T47D (cell line): ENCODE measurements at places on chromosomes 13 and 19.

DNA sequence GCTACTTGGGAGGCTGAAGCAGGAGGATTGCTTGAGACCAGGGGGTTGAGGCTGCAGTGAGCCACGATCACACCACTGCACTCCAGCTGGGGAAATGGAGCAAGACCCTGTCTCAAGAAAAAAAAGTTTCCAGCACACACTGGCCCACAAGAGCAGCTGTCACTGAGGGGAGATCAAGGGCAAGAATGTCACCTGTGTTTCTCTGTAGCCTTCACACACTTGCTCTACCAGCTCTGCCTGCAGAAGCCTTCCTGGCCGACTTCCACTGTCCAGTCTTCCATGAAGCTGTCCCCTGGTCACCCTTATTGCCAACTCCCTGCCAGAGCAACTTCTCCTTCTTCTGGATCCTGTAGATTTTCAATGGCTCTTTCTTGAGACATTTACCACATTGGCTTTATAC, 158.0 kb downstream of the KCTD15 start:
- no peak for DNase-seq

- DNase-seq, result no peak
These were observed 254.8 kb downstream of the FGF9 start for GRCh38 chr13:21925720-21926119.

GRCh38 chr13:94389604-94390351, 89.7 kb downstream of the DCT start:
- DNase-seq, result no peak

- no peak for DNase-seq
These were observed 726.4 kb upstream of the GPC6 start for GRCh38 chr13:92500192-92500591.

DNA sequence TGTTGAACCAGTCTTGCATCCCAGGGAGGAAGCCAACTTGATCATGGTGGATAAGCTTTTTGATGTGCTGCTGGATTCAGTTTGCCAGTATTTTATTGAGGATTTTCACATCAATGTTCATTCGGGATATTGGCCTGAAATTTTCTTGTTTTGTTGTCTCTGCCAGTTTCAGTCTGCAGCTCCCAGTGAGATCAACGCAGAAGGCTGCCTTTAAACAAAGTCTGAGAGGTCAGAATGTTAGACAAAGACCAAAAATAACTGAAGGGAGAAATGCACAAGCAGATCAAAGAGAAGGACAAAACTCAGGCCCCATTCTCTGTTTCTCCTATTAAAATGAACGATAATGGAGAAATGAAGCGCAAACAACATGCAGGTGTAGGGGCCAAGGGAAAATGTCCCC, 170.4 kb downstream of the NHLRC3 start:
- DNase-seq, result no peak

GRCh38 chr19:30718707-30719106, 346.5 kb downstream of the ZNF536 start:
- DNase-seq, result no peak

GRCh38 chr19:1205114-1206099, at the start of gene STK11:
STK11 (plus strand) TSS chr19:1205778; CDS start chr19:1206914, 1,136 bp downstream.
- DNase-seq, result peak; percentile 99

- no peak for DNase-seq
These were observed 43.2 kb upstream of the TPM4 start for GRCh38 chr19:16033136-16033530.

DNA sequence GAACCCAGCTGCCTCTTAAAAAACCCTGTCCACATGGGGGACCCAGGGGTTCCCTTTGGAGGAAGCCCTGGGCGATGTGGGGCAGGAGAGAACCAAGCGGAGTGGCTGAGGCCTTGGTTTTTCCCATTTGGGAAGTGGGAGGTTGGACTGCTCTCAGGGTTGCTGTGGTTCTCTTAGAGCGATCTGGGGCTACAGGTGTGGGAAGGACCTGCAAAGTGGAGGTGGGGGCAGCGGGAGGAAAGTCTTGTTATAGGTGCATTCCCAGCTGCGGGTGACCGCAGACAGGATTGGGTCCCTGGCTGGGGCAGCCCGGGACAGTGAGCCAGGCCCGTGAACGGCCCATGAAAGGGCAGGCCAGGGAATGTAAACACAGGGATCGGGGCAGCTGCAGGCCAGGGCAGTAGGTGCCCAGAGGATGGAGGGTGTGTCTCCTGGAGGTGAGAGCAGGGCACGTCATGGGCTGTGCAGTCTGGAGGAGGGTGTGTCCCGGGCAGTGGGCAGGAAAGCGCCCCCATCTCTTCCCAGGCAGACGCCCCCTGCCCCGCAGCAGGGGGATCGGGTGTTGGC, 814 bp downstream of the SLC25A23 start:
- DNase-seq, result no peak

GRCh38 chr19:295687-296370, 4.6 kb upstream of the PLPP2 start:
- no peak for DNase-seq

- no peak for DNase-seq
These were observed 222.6 kb upstream of the MAB21L1 start for GRCh38 chr13:35698911-35699576.

DNA sequence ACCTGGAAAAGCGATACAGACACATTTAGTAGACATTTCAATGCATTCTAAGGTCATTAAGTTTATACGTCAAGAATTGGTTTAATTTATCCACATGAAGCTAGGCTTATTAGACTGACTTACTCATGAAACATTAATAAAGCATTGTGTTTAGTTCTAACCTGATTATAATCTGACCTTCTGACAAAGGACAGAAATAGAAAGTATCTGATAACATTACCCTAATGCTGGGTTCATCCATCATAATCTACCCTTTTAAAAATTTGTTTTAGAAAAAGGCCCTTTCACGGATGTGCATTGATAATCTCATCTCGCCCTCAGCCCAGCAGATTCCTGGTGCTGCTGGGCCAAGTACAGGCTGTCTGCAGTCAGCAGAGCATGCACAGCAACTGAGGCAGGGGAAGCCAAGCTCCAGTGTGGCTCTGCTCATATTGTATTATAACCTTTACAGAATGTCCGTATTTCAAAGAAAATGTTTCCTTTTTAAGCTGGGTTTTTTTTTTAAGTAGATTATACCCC, 142.1 kb upstream of the MAB21L1 start:
- DNase-seq, result no peak

- no peak for DNase-seq
These were observed 19.3 kb downstream of the PEG3 start for GRCh38 chr19:56821209-56821608.

- DNase-seq, result no peak
These were observed 107.5 kb downstream of the MYCBP2 start for GRCh38 chr13:77219401-77219800.

DNA sequence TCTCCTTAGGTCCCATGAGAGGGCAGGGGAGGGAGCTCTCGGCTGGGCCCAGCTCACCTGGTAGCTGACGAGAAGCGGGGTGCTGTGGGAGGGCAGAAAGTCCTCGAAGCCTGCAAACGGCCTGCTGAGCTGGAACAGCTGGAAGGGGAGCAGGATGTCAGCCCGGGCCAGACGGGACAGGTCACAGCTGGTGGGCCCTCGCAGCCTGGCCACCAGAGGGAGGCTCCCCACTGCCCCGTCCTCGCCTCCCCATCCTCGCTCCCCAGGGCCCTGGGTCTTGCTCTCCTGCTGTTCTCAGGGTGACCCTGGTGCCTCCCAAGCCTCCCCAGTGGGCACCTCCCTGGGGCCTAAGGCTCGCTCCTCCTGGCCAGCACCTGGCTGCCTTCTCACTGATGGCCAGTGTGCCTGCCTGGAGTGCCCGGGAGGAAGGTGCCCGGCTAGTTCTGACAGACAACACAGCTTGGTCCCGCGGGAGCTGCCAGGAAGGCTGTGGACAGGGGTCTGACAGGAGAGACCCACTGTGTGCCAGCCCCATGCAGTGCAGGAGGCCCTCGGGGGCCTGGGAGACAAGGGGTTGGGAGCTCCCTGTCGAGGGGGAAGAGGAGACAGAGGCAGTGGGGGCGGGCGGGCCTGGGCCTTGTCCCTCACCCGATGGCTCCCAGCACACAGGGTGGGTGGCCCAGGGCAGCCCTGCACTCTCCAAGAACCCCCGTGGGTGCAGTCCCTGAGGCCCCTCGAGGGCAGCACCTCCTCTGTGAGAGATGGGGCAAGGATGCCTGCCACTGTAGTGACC, 20.3 kb downstream of the GPX4 start:
- DNase-seq, result no peak

DNA sequence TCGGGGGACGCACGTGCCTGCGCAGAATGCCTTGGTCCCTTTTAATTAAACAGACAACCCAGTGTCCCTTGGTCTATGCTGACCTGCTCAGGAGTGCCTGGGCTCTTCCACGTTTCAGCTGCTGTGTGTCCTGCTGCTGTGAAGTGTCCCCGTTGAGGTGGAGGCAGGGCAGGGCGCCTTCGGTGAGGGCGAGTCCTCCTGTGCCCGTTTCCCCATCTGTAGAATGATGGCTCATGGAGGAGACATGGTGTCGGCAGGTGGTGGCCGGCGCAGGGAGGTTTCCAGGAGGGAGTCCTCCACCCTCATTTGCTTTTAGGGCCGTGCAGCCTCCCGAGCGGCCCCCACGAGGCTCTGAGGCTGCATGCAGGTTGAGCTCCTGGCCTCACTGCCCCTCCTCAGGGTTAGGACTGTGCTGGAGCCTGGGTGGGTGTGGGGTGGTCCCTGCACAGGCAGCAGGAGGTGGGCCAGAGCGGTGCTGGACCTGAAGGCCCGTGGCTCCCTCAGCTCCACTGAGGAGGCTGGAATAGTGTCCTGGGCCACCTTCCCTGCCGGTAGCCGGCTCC, 8.8 kb downstream of the STK11 start:
- no peak for DNase-seq

GRCh38 chr13:104779311-104779993, 1713.2 kb upstream of the SLC10A2 start:
- no peak for DNase-seq

DNA sequence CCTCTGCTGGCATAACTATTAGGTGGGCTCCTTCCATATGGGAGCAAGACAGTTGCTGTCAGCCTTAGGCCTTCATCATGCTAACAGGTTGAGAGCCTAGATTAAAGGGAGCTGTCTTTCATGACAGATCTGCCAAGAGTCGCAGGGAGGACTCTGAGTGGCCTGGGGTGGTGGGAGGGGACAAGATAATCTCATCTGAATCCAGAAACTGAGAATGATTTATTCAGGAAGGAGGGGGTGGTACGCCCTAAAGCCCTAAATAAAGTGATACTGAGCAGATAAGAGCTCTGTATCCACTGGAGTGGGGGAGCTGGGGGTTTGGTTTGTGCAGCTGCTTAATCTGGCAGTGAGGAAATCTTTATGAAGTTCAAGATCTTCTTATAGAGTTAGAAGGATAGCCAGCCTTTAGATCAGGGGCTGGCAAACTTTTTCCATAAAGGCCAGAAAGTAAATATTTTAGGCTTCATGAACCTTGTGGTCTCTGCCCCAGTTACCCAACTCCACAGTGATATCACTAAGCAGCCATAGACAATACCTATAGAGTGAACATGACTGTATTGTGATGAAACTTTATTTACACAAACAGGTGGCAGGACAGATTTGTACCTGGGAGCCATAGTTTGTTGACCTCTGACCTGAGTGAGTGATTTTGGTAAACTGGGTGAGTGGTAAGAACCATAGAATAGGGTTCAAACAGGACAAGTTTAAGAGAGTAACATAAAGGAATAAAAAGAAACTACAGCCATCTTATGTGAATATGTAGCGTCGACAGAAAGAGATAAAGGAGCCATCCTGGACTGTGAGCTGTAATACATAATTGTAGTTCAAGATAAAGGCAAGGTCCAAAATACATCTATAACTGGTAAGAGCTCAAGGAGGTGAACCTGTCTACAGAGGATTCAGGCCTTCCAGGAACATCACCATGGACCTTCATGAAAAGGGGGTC, 9.8 kb upstream of the STK24 start:
- no peak for DNase-seq

DNA sequence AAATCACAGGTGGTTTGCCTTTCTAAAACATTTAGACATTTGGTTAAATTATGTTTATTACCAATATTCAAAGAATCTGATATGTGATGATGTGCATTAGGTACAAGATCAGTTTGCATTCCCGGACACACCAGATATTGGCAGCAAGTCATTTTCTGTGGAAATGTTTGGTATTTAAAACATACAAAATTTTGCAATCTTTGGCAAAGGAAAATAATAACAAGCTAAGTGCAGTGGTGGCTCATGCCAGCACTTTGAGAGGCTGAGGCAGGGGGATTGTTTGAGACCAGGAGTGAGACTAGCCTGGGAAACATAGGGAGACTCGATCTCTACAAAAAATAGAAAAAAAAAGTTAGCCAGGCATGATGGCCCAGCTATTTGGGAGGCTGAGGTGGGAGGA, 29.1 kb upstream of the TSC22D1 start:
- no peak for DNase-seq

DNA sequence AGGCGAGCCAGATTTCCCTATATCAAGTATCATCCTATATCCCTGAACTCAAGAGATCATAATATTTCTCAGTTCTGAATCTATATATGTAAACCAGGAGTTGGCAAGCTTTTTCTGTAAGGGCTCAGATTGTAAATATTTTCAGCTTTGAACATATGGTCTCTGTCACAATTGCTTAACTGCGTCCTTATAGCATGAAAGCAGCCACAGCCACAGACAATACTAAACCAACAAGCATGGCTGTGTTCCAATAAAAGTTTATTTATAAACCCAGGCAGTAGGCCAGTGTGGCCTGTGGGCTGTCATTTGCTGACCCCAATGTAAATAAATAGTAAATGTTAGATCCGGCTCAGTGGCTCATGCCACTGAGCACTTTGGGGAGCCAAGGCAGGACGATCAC, 12.2 kb upstream of the MYH14 start:
- DNase-seq, result no peak

GRCh38 chr13:45103449-45103848, 16.9 kb upstream of the GTF2F2 start:
- DNase-seq, result no peak

GRCh38 chr19:13417054-13417453, 89.2 kb downstream of the CACNA1A start:
- no peak for DNase-seq

- no peak for DNase-seq
These were observed 1.5 kb downstream of the FCAR start for GRCh38 chr19:54875506-54875905.

DNA sequence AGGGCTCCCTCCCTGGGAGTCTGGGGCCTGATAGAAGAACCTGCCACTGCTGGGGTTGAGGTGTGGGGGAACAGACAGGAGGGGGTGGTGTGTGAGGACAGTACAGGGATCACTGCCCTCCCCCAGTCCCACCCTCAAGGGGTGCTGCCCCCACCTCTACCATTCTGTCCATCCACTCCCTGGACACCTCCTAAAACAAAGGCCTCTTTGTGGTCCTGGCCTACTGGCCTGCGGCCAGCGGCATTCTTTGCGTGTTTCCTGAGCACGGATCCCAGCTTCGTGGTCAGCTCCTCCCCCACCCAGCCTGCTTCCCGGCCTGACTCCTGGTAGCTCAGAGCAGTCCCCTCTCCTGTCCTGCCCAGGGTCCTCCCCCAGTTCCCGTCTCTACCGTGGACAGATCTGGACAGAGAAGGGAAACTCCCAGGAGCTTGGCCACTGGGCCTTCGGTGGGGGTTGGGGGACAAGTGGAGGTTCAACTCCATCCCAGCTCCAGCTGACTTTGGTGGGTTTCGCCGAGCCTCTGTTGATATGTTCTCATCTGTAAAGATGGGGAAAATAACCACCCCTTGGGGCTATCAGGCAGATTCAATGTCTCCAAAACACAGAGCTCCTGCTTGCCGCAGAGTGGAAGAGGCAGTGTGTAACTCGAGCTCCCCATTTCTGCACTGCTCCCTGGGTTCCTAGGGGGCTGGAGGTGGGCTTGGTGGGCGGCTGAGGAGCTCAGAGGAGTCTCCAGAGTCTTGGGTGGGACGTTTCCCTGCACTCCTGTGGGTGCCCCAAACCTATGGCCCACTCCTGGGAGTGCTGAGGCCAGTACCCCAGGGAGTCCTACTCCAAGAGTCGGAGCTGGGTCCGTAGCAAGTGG, 48.7 kb downstream of the LYL1 start:
- DNase-seq, result peak; percentile 76

- no peak for DNase-seq
These were observed 8.9 kb downstream of the IGFL3 start for GRCh38 chr19:46115396-46116106.
